ENCODE measurements at places on chromosomes 7 and 10. TPM values are rescaled to one million over a fixed set of nuclear protein-coding genes. Genes with fewer than 3 reads are reported as not detected.

HIPK2 gene
- 2.0 TPM for total RNA-seq

PRKG1 gene
- total RNA-seq = 5.9 TPM

PRKAR2B gene
- total RNA-seq = 0.44 TPM

WDFY4 gene
- total RNA-seq = 0.63 TPM

CDNF gene
- total RNA-seq = 0.92 TPM

MGMT gene
- total RNA-seq = 21.1 TPM

SKAP2 gene
- 10.6 TPM for total RNA-seq

RBP3 gene
- not detected for total RNA-seq

TMEM236 gene
- not detected for total RNA-seq

CYP3A4 gene
- not detected for total RNA-seq

TBX20 gene
- 1.3 TPM for total RNA-seq

- DNase-seq = no peak
Measured at GRCh38 chr10:96910488-96911395, 78.6 kb downstream of the LCOR start.

DNA sequence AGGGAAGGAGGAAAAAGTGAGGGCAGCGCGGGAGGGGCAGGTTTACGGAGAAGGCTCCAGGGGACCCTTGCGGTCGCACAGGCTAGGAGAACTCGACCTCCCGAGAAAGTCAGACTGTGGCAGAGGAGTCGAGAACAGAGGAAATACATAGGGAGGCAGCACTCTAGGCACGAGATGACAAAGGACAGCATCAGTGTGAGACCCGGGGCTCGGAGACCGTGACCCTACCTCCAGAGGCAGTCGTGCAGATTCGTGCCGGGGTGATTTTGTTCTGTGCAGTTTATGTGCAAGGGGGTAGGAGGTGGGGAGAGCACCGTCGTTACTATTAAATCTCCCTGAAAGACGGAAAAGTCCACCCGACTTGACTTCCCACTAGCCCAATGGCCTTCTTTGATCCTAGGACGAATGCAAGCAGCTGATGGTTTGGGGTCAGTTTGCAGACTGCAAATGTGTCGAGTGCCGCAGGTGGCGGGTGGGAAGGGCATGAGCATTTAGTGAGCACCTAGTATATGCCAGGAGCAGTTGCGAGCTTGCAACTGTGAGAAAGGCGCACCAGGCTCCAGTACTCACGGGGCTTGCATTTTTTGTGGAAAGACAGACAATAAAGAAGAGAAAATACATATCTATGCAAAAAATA lies 674 bp upstream of the OSBPL3 start:
- DNase-seq = peak; percentile 51

DNA sequence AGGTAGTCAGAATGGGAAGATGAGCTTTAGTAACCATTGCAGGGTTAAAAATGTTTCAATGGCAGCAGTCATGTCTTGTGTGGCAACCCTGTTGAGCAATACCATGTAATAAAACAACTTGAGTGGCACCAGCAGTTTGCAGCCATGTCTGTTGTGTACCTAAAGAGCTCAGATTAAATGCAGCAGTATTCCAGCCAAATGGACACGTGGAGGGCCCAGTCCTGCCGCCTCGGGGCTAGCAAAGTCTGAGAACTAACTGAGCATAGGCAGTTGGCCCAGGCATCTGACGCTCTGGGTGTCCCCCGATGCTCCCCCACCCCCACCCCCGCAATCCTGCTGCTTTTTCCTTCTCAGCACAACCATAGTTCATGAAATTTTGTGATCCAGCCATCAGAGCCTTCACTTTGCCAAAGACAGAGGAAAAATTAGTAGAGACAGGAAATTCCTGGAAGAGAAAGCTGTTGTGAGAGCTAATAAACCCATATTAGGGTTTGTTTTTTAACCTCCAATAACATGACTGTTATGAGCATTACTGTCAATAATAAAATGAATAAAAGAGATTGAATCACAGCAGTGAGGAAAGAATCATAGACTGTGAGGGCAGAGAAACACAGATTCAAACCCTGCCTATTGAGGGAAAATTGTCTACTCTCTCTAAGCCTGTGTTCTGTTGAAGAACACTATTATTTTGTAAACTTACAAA lies 220.6 kb upstream of the RHOBTB1 start:
- DNase-seq = no peak

DNA sequence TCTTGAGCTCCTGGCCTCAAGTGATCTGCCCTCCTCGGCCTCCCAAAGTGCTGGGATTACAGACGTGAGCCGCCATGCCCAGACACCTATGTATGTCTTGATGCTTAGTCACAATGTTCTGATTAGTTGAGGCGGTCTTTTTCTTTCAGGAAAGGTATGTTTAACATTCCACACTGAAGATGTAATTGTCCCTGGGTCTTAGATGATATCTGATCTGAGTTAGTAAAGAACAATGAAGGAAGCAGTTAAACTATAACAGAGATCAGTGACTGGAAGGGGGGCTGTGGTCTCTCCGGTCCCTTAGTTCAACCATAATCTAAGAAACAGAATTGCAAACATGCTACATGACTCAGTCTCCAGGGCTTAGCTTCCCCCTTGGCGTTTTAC lies 31.5 kb upstream of the SH2D4B start:
- no peak for DNase-seq

DNA sequence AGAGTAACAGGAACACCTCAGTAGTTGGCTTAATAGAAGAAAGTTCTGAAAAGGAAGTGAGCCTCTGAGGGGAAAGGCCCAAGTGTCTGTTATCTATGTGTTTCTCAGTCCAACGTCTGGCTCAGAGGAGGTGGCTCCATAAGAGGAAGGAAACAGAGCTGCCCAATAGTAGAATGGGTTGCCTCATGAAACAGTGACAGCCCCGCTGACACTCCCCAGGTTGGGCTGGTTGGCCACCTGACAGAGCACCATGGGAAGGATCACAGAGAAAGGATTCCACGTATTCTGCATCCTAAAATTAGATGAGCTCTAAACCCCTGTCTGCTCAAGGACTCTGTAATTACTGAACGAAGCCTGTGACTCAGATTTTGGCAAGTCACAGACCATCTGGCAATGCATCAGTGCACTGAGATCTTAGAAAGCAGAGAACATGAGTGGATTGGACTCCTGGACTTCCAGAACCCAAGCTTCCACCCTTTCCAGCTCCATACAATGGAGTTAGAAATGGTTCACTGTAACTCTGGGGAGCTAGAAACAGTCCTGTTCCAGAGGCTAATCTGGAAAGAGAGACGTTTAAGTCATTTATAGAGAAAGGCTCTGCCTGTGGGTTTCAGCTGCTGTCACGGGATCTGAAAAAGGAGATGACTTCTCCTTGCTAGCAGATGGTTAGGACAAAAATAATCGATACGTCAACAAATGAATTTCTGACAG lies 2.9 kb downstream of the PKD2L1 start:
- peak; percentile 28 for DNase-seq

DNA sequence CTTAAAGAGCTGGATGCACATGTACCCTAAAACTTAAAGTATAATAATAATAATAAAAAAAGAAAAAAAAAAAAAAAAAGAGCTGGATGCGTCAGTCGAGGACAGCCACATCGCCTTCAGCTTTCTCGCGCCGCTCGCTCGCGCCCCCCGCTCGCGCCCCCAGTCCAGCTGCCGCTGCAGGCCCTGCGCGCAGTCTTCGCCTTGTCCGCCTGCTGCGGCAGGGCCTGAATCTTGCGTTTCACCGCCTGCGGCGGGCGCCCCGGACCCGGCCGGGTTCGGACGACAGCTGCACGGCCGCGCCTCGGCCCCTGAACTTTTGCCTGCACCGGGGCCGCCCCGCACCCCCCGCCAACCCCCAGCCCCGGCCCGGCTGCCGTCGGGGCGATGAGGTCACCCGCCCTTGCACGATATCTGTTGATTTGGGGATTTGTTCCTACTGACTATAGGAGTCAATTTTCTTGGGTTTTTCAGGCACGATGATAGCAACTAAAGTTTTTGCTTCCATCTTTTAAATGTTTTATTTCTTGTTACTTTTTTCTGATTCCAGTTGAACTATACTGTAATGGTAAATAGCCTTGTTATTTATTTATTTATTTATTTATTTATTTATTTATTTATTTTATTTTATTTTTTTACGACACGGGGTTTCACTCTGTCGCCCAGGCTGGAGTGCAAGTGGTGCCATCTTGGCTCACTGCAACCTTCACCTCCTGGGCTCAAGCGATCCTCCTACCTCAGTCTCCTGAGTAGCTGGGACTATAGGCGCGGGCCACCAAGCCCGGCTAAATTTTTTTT lies 33.5 kb upstream of the CPN1 start:
- no peak for DNase-seq

GRCh38 chr10:71184421-71184820 lies 27.9 kb upstream of the UNC5B start:
- no peak for DNase-seq

DNA sequence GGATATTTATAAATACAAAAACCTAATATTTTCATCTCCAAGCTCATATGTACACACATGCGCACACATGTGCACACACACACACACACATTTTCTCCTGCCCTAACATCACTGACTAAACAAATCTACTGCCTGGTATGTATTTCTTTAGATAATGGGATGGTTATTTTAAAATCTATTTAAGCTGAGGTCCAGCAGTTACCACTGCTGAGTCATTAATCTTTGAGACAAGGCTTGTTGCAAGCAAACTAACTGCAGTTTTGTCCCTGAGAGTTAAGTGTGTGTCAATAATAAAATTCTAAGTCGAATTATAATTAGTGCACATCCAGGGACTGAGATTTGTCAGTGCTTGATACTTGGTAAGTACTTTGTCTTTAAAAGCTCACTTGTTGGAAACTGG lies 135.1 kb downstream of the VPS50 start:
- no peak for DNase-seq

DNA sequence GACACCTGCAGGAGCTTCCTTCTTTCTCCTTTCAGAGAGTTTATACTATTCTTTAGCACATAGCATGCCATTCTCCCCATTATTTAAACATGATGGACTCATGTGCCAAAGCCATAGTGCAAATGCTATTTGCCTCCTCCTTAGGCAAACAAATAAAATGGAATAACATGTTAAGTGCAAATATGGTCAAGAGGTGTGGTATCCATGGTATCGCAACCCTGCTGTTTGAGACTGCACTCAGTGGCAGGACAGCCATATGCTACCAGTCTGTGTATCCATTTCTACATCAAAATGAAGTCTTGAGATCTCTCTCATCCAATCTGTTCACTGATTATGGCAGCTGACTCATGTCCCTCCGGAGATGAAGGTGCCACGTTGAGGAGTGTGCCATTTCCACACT lies 22.8 kb downstream of the HEPACAM2 start:
- DNase-seq = no peak

- no peak for DNase-seq
Measured at GRCh38 chr7:29449569-29450260, 113.9 kb upstream of the PRR15 start.

GRCh38 chr10:86364491-86365345 lies 1.9 kb downstream of the GRID1 start:
- no peak for DNase-seq

GRCh38 chr10:95756041-95756761 lies at the start of gene ENTPD1:
Gene ENTPD1 (plus strand): TSS chr10:95756163. CDS start chr10:95756240, 77 bp downstream.
- DNase-seq = no peak

- no peak for DNase-seq
Measured at GRCh38 chr10:107813451-107814162, 649.1 kb upstream of the SORCS1 start.

- no peak for DNase-seq
Measured at GRCh38 chr7:112981966-112982365, 104.7 kb downstream of the GPR85 start.

- no peak for DNase-seq
Measured at GRCh38 chr10:20142311-20142710, 326.1 kb downstream of the PLXDC2 start.

- no peak for DNase-seq
Measured at GRCh38 chr10:804787-805619, 115.5 kb upstream of the DIP2C start.

- no peak for DNase-seq
Measured at GRCh38 chr10:26642896-26643653, 54.4 kb upstream of the PDSS1 start.

GRCh38 chr10:125562737-125563136 lies 120.2 kb downstream of the TEX36 start:
- no peak for DNase-seq

DNA sequence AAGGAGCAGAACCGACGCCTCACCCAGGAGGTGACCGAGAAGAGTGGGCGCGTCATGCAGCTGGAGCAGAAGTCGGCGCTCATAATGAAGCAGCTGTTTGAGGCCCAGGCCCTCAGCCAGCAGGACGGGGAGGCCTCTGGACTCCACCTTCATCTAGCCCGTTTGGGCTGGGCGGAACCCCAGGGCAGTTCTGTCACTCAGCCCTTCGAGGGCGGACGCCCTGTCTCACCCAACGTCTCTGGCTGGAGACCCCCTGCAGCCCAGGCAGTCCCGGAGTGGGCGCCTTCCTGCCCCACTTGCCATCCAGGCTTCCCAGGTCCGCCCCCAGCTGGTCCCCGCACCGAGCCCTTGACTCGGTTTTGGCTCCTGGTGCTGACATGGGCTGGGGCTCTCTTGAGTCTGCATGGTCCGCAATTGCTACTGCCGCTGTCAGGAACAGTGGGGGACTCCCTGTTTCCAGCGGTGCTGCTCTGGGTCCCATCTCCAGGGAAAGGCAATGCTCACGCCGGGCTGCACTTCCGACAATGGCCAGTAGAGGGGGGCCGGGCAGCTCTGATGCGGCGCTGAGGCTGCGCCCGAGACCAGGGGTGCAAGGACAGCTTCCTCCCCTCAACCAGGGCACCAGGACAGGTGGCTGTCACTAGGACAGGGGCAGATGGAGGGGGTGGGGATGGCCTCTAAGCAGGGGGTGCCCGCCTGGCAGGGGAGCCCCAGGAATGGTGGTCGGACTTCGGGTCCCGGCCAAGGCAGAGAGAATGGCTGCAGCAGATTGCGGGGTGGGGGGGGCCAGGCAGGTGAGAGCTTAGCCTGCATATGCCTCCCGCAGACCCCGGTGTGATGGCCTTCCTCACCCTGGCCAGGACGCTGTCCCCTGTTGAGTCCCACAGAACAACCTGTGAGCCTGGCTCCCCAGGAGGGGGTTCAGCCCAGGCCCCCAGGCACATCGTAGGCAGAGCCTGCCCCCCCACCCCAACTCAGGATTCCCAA lies 71.2 kb upstream of the KCTD7 start:
- peak; percentile 13 for DNase-seq

GRCh38 chr7:113176836-113177235 lies 58.5 kb upstream of the SMIM30 start:
- no peak for DNase-seq

DNA sequence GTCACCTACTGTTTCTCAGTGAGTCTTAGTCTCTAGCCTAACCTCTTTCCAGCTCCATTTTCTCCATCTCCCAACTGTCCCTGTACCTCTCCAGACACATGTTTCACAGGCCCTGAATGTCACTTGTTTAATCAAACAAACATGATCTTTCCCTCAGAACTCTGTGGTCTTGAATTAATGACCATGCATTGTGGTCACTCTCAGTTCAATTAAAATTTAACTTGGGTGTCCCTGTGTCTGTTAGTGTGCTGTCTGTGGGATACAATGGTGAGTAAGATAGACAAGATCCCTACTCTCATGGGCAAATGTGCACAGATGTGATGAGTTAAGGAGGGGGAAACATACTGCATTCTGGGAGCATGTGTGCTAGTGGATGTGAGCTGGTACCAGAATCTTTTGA lies 65.0 kb downstream of the RBM33 start:
- no peak for DNase-seq

DNA sequence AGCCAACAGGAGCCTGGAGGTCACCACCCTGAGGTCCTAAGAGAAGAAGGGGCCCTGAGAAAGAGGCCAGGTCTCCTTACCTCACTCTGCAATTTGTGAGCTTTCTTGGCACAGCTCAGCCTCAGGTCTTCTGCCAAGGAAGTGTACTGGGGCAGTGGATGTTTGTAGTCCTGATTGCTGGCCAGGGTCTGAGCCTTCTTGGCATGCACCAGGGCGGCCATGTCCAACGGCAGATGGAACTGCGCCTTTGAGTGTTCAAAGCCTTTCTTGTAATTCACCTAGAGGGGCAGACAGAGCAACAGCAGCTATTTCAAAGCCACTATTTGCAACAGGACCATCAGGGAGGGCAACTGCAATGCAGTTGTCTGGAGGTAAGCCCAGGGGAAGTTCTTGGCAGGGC lies 51.7 kb downstream of the NRAP start:
- peak; percentile 18 for DNase-seq
